ENCODE measurements at places on chromosomes 4 and X.
A peak's percentile ranks its signal among the peaks of the same experiment; 100 is the strongest.

DNA sequence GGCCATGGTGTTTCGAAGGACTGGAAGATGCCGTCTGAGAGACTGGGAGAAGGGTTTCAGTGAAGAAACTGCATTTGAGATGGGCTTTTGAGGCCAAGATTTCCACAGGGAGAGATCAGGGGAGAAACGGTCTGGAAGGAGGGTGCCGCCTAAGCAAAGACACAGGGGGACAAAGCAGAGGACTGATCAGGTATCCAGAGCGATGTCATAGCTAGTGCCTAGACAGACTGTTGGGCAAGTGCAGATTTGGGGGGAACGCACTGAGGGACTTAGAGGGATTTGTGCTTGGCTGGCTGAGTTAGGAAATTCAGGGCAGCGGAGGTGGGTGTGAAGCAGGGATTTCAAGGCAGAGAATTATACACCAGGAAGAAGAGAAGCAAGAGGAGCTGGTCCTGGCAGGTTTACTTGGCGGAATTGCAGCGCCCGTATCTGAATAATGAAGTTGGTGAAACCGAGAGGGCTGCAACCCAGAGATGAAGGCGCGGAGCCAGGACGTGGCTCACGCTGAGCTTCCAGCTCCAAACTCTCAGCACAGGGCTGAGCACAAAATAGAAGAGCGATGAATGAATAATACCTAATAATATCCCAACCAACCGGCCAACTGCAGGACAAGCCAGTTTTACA lies 106.9 kb downstream of the MAML3 start:
- peak; percentile 36 for DNase-seq

DNA sequence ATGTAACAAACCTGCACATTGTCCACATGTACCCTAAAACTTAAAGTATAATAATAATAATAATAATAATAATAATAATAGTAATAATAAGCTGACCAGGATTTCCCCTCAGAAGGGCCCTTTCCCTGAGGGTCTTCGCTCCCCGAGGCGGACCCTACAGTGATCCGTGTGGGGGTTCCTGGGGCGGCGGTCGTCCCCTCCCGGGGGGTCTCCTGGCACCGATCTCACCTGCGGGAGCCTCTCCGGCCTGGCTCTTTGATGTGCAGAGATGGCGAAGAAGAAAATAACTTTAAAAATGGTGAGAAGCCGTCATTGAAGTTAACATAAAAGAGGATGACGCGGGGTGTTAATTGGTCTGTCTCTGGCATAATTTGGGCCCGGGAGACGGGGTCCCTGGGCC lies 48.2 kb upstream of the PPP2R3B start:
- no peak for DNase-seq

- peak; percentile 48 for DNase-seq
Measured at GRCh38 chrX:21655901-21656586, 2.1 kb downstream of the KLHL34 start.

- no peak for DNase-seq
Measured at GRCh38 chr4:174591243-174592021, 69.1 kb upstream of the HPGD start.

DNA sequence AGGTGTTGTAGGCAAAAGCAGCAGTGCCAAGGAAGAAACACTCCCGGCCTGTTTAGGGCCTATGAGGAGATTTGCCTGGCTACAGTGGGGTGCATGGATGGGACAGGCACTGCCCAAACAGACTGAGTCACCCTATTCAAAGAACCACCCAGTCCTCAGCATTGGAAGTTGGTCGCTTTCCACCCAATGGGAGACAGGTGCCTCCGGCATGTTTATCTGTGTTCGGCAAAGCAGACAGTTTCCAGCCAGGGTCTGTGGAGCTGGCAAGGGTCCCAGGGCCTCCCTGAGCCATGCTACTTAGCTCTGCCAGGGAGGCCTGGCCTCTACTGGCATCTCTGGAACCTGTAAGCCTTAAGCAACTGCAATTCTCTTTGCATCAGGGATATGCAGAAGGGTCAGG lies 165.1 kb upstream of the ATP6AP2 start:
- no peak for DNase-seq

DNA sequence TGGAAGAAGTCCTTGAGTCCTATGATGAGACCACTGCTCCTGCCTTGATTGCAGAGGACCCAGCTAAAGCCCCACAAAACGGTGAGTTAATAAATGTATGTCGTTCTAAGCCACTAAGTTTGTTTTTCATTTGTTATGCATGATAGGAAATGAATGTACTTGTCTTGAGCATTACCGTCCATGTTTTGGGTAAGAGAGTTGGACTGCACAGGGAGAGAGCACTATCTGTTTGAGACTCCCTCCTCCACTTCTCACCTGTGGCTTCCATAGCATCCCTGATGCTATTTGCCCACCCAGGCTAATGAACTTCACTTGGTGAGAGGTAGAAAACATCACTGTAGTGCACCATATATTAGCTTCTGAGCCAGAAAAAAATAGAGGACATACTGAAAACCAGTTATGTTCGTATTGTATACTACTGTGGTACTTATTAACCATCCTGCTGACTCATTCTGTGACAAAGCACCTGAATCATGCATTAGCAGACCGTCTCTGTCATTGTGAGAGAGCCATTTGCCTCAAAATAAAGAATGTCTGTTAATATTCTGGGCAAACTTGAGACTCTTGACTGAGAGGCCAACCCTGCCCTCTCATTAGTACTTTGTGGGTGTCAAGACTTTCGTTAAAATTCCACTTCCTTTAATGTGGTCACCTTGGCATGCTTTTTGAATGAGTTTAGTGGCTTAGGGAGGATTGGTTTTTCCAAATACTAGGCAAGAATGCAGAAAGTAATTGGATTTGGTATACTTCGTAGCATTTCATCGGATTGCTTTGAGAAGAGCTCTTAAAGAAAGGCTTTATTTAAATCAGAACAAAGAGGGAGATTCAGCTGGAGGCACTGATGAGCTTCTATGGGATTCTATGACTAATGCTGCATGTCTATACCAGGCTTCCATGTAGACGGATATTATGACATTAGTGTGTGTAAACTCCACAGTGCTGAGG lies 99.3 kb upstream of the GRPR start:
- DNase-seq, result no peak

GRCh38 chr4:109495514-109495913 lies 61.9 kb downstream of the SEC24B start:
- DNase-seq, result no peak

- DNase-seq, result no peak
Measured at GRCh38 chrX:13659063-13659462, 6.1 kb downstream of the TCEANC start.

- no peak for DNase-seq
Measured at GRCh38 chr4:111798840-111799239, 346.4 kb upstream of the FAM241A start.

GRCh38 chr4:86775061-86775460 lies 74.1 kb downstream of the SLC10A6 start:
- DNase-seq, result no peak

GRCh38 chrX:15170927-15171326 lies 99.0 kb downstream of the ASB9 start:
- DNase-seq, result no peak

DNA sequence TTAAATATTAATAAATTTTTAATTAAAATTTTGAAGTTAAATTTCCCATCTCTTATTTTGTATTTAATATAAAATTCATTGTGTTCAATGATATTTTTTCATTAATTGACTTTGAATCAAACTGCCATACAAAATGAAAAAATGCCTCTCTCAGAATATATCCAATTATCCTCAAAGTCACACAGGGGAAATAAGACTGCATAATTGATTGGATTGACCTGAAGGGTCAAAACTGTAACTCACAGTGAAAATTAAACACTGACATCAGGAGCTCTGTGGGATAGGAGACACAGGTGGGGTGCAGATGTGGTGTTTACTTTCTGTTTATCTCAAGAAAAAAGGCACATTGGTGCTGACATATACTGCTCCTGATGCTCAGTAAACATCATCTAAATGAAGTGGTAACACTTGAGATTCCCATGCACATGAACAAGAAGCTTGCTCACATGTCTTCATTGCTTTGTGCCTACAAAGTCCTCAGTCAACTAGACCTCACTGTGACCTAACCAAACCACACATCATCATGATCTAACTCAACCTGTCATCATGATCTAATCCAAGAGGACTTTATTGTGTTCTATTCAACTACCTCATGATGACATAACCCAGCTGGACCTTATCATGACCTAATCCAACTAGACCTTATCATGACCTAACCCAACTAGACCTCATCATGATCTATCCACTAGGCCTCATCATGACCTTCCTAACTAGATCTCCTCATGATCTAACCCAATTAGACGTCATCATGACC lies 83.7 kb downstream of the DHRSX start:
- no peak for DNase-seq

- DNase-seq, result no peak
Measured at GRCh38 chr4:87322754-87323153, at the start of gene HSD17B13. TSS of gene HSD17B13 (minus strand) at chr4:87322882. CDS start at chr4:87322841, 41 bp downstream.

- no peak for DNase-seq
Measured at GRCh38 chr4:32462944-32463343, 1742.8 kb downstream of the PCDH7 start.

DNA sequence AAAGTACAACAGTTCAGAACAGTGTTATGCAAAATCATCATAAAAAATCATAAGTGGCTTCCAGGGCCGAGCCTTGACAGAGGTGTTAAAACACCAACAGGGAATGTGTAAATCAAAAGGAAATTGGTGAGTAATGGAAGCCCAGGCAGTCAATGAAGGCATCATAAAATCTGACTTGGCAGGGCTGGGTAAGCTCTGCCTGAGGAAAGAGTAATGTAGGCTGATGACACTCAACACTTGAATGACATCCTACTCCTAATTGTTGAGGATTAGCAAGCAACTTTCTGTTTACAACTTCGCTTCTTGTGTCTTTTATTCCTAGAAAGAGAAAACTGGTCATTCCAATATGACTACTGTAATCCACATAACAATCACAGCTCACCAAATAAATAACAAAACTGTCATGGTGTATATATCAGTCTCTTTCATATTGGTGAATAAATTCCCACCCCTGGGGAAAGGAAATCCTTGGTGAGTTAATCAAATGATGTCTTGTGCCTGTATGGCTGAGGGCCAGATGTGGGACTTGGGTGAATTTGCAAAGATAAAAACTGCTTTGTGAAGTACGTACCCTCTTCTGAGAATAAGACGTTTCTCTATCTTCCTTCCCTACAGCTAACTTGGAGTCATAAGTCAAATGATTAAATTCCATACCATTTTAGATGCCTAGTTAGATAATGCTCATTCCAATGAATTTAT lies 196.8 kb downstream of the DCHS2 start:
- no peak for DNase-seq

GRCh38 chr4:89319756-89320155 lies 12.2 kb upstream of the GPRIN3 start:
- no peak for DNase-seq

GRCh38 chrX:703866-704265 lies 73.3 kb downstream of the SHOX start:
- no peak for DNase-seq

DNA sequence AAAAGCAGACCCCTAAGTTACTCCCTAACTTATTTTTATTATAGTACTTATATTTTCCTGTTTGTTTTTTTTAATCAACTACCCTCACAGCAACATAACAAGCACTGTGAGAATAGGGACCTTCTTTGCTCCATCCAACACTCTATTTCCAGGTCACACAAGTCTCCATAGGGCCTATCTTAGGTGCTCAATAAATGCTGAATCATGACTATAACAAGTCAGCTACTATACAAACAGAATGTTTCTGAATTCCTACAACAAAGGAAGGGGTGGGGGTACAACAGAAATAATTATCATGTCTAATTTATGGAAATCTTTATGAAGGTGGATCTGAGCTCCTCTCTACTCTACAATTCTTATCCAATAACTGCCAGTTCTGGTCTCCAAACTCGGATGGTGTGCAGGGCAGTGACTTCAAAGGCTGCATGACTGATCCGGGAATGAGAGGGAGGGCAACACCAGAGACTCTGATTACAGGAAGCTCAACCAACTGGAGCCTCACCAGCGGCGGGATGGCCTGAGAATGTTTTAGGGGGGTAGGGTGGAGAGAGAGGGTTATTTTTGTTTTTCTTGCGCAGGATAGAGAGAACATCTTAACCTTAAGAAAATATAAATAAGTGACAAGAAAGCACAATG lies 71.1 kb downstream of the HADH start:
- DNase-seq, result no peak

- DNase-seq, result no peak
Measured at GRCh38 chr4:155001251-155001650, 207.2 kb upstream of the NPY2R start.

DNA sequence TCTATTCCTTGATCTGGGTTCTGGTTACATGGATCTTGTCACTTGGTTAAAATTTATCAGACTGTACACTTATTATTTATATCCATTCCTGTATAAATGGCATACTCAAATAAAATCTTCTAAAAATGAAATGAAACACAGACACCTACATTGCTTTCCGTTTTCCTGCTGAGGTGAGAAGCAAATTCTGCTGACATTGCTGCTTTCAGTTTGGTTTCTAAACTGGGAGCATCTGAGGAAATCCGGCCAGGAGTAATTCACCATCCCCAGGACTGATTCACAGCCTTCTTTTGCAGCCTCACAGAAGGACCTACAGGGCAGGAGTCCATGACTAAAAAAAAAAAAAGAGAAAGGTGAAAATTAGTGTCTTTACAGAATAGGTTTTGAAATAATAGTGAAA lies 93.6 kb downstream of the CORIN start:
- DNase-seq, result no peak

DNA sequence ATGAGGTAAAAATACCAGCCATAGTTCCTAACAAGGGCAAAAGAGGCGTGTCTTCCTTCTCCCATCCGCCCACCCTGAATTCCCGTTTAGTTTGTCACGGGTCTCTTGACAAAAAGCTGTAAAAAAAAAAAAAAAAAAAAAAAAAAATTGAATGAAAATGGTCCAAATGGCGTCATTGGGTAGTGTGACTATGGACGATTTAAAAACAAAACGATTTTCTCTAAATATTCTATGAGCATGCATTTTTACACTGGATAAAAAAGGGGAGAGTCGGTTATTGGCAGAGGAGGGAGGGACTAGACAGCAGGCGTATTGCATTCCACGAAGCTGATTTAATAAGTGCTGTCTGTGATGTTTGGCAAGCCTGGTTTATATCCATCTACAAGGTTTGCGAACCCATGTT lies at the start of gene FAM133A:
Gene FAM133A, plus strand, starts transcription at position 338 of the 403 bp plus-strand sequence. CDS start 35,214 bp downstream, outside the sequence.
- DNase-seq, result no peak

DNA sequence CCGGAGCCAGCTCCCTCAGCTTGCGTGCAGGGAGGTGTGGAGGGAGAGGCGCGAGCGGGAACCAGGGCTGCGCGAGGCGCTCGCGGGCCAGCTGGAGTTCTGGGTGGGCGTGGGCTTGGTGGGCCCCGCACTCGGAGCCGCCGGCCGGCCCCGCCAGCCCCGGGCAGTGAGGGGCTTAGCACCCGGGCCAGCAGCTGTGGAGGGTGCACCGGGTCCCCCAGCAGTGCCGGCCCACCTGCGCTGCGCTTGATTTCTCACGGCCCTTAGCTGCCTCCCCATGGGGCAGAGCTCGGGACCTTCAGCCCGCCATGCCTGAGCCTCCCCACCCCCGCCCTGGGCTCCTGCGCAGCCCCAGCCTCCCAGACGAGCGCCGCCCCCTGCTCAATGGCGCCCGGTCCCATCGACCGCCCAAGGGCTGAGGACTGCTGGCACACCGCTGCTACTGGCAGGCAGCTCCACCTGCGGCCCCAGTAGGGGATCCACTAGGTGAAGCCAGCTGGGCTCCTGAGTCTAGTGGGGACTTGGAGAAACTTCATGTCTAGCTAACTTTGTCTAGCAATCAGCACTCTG lies 37.8 kb upstream of the SMARCAD1 start:
- no peak for DNase-seq

GRCh38 chrX:2487366-2487765 lies 13.4 kb downstream of the DHRSX start:
- DNase-seq, result no peak
